ENCODE measurements at places on chromosomes 11 and 22.
A peak's percentile ranks its signal among the peaks of the same experiment; 100 is the strongest.

GRCh38 chr22:41848468-41848867 lies 15.6 kb downstream of the SREBF2 start:
- no peak for DNase-seq

DNA sequence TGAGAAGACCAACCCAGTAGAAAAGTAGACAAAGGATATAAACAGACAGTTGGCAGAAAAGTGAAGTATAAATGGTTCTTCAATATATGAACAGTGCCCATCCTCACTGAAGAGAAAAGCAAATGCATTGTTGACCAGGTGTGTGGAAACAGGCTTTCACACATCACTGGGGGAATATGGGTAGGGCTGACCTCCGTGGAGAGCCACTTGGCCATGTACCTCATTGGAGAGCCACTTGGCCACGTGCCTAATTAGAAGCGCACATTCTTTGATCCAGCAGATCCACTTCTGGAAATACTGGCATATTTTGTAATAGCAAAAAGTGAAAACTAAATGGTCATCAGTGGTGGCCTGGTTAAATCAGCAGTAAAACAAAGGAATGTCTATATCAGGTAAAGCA lies 43.2 kb downstream of the PPP6R3 start:
- DNase-seq, result no peak

- no peak for DNase-seq
These were observed 3.7 kb downstream of the TRMT112 start for GRCh38 chr11:64313491-64314145.

DNA sequence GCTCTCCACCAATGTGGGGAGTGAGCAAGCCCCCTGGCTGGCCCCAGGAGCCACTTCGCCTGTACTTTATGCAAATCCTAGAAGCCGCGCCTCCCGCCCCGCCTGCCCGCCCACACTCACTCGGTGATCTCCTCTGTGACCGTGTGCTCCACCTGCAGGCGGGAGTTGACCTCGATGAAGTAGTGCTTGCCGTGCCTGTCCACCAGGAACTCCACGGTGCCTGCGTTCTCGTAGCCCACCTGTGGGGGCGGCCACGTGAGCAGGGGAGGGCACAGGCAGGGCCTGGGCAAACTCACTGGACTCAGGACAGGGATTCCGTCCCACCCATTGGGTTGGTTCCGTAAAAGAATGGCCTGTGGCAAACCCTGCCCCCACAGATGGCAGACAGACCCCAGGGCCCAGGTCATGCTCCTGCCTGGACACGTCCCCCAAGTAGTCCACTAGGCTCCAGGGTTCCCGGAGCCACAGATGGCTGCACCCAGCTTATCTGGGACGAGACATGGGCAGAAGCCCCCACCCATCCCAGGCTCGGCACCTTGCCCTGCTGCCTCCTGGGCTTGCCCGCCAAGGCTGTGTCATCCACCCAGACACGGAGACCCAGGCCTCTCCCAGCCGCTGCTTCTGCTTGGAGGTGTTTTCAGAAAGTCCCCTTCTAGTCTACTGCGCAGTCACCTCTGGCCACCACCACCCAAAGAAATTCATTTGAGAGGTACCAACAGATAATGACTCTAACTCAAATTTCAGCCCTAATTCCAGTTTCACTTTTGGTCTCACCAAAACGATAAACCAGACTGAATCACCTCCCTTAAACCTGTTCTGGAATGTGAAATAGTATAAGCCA lies 12.1 kb downstream of the LRFN4 start:
- peak; percentile 55 for DNase-seq

DNA sequence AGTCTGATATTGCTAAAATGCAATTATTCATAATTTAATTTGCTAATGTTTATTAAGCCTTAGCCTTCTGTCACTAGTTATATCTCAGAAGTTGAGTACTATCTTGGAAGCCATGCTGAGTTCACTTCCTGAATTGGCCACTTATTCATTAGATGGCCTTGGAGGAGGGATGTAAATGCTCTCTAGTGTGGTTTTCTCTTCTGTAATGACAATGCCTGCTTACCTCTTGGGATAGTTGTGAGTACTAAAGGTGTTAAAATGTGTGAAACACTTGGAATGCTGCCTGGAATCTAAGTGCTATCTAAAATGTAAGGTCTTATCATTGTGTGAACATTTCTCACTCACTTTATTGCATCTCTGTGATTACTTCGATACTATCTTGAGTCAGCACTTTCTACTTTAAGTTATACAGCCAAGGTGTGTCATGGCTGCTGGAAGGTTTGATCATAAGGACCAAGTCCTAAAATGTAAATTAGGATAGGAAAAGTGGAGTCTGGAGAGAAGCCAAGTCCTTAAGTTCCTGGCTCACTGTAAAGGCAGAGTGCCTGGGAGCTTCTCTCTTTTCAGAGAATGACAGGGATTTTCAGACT lies 12.4 kb downstream of the GLYATL2 start:
- no peak for DNase-seq

- DNase-seq, result no peak
These were observed 208.1 kb downstream of the DBX1 start for GRCh38 chr11:19952116-19952605.

GRCh38 chr11:20177136-20177535 lies 16.9 kb upstream of the DBX1 start:
- no peak for DNase-seq

GRCh38 chr11:33802194-33802950 lies 28.1 kb upstream of the FBXO3 start:
- DNase-seq, result no peak

DNA sequence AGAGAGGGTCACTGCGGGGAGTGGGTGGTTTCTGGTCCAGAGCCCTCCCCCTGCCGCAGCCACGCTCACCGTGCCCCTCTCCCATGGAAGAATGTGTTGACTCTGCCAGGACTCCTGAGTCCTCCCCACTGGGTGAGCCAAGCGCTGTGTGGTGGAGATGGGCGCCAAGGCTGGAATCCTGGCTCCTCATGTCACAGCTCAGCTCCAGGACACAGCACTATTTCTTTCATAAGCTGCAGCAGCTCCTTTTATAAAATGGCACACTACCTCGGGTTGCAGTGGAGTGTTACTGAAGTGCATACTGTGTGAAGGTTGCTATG lies 83.9 kb downstream of the FEZ1 start:
- no peak for DNase-seq

DNA sequence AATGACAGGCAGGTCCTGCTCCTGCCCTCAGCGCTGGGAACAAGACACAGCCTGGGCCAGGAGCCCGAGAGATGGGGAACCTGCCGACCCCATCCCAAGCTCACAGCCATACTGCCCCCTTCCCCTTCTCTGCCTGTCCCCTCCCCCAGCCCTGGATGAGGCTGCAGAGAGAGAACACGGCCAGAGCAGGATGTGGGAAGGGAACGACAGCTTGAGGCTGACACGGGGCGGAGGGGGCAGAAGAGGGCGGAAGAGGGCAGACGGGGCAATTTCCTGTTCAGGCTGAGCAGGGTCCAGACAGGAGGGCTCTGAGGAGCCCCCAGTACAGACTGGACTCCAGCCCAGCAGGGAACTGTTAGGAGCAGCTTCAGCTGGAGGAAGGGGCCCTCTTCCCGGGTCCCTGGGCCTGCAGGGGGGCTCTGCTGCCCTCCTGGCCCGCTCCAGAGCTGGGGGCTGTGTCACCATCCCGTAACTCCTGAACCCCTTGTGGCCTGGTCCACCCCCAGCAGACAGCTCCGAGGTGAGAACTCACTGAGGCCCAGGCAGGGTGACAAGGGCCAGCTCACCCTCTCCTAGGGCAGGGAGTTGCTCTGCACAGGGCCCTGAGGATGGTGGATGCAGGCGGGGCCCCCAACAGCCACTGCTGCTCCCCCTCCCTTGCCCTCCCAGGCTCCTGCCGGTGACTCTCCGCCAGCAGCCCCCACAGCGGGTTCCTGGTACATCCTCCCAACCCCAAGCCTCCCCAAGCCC lies 5.7 kb downstream of the CTSD start:
- DNase-seq, result no peak

DNA sequence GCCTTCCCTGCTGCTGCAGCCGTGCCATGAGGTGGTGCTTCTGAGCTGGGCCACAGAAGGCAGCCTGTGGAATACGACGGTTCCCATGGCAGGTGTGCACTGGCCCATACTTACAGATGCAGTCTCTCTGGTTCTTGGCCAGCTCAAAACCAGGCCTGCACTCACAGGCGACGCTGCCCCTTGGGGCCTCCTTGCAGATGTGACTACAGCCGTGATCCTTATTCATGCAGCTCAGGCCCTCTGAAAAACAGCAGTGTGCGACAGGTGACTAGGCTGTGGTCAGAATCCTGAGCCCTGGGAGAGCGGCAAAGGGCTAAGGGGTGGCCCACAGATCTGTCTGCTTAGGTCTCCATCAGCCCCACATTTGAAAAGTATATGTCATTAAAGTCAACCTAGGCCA lies 22.1 kb downstream of the SCUBE2 start:
- DNase-seq, result no peak

All from activated CD8-positive, alpha-beta memory T cell treated with anti-CD3 and anti-CD28 coated beads for 48 hours (primary cell).